ENCODE measurements at places on chromosomes 2 and 18.

DNA sequence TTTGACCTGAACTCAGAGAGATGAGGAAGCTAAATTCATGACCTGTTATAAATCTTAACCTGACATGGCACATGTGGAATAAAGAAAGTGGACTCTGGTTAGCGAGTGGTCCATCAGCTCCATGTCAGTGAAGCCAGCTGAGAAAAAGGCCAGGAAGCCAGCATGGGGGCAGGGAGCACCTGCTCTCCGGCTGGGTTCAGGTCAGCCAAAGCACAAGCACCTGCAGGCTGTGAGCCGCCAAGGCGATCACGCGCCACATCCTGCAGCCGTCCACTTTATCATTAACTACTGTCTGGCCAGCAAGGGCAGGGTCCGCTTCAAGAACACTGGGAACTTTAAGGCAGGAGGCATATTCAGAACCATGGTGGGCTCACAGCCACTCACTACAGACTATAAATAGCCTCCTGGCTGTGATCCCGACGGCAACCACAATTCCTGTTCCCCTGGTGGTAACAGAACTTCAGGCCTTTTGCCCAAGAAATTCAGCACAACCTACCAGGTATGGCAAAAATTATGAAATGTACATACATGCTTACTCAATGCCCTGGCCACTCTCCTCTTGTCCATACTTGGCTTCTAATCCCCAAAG lies 35.5 kb downstream of the ACVR1 start:
- no peak for DNase-seq

- DNase-seq, result no peak
Observed at GRCh38 chr2:239765076-239765845, 259.9 kb downstream of the NDUFA10 start.

DNA sequence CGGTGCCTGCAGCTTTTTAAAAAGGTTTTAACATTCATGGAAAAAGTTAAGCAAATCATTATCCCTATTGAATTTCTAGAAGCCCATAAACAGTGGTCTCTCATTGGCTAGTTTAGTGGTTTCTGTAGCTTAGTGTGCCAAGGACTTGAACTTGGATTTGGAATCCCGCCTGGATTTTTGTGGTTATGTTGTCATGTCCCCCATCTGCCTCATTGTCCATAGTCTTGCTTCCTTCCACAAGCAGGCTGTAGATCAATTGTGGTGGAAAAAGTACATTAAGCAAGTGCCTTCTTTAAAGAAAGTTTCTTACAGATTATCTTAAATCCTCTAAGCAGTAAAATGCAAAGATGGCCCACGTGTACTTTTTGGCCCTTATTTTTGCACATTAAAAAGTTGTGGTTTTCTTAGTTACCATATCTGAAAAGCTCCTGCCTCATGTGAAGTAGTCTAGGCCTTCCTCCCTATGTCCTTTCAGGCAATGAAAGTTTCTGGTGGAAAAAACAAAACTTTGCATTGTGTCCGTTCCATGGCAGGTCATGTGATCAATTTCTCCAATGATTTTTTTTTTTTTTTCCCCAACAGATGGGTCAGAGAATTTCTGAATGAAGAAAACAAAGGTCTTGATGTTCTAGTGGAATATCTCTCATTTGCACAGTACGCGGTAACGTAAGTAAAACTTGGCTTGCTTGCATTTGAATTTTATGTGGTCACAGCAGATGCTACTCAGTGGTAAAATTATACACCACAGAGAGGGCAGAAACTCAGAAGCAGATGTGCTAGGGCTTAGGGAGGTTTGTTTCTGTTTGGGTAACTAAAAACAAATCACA lies 158.9 kb downstream of the PRPF40A start:
- no peak for DNase-seq

DNA sequence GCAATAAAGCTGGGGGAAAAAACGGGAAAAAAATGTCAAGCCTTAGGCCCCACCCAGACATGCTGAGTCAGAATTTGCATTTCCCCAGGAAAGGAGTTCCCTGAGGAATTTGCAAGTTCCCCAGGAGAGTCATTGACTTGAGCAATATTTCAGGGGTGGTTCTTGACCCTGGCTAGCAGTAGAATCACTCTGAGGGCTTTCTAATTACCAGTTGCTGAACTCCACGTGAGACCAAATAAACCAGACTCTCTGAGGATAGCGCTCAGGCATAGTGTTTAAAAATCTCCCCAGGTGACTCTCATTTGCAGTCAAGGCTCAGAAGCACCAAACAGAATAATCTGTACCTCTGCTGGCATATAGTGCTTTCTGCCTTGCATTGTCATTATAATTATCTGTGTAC lies 48.7 kb downstream of the C1QL2 start:
- no peak for DNase-seq

DNA sequence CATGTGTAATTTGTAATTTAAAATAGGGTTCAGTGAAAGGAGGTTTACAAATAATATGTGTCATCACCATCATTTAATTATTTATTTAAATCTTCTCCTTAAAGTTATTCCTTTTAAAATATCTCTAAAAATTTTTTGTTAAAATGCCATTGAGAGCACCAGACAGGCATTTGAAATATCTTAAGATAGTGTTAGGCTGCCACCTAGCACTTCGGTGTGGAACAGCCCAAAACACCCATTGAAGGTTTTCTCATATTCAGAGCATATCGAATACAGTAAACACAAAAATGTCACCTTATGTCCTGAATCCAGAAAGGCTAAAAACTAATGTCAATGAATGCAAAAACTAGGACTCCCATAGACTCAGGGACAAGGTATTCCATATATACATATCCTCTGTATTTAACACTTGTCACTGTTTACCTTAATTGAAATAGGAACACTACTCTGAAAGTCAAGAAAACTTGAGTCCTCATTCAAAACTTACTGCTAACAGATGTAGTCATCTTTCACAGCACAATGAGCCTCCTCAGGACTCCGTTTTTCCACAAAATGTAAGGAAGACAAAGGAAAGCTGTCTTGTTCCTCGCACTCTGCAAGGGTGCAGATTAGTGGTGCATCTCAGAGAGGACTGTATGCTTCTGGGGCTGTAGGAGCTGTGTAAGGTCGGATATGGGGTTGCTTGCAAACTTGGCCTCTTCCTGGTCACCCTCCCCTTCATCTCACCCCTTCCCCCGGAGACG lies 329.5 kb downstream of the PAX3 start:
- DNase-seq, result no peak

DNA sequence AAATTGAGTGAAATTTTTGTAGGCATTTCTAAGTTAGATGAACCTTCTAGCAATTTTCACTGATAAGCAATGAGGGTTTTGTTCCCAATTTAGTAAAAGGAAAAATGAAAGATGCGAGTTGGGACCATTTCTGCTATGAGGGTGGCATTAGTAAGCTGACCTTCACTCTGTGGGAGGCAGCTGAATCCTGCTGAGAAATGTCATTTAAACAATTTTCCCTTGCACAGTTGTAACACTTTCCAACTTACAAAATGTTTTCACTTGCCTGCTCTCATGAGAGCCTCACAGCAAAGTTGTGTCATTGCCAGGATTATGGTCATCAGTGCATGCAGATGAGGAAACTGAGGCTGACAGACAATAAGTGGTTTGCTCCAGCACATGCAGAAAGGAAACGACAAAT lies 527.7 kb downstream of the TNS1 start:
- DNase-seq, result no peak

DNA sequence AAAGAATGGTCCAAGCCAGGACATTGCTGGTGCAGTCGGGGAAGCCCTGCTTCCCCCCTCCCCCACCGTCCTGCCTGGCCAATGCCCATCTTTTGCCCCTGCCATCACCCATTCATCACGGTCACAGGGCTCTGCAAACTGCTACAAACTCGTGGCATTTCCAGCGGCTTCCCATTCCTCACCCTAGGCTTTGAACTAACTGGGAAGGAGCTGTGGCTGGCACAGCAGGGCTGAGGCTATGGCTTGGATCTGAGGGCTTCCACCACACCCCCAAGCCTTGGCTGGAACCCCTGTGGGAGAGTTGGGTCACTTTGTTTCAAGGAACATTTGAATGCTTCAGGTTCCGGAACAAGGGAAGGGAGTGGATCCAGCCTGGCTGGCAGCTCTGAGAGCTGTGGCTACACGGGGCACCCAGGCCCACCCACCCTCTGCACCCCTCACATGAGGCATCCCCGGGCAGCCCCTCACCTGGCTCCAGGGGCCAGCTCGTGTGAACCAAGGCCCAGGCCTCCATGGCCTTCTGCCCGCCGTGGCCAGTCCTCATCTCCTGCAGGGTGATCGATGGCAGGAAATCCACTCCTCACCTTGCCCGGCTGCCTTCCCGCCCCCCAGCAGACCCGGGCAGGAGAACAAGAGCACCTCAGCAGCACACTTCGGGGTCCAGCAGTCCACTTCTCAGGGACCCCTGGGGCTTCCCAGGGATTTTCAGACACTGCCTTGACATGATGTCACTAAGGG lies 58.8 kb upstream of the OTOS start:
- no peak for DNase-seq

DNA sequence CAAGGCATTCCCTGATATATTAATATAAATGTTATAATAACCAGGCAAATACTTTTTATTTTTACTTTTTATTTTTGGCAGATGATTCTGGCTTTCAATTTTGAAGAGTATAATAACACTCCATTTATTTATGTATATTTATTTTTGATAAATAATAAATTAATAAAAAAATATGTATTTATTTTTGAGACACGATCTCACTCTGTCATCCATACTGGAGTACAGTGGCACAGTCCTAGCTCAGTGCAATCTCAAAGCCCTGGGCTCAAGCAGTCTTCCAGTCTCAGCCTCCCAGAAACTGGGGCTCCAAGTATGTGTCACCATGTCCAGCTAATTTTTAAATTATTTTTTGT lies 93.4 kb upstream of the ITGA6 start:
- no peak for DNase-seq

DNA sequence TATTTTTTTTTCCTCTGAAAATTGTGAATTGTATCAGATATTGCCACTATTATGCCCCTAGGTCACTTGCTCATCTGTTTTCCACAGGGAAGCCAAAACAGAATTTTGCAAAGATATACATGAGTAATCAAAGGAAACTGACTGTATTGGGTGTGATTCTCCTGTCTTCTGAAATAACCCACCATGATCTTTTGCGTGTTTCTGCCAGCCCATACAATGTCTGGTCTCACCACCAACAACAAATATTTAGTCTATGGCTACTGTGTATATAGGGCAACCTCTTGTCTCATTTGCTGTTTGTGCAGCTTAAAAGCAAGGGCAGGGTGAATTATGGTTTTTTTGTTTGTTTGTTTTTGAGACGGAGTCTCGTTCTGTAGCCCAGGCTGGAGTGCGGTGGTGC lies 26.5 kb downstream of the EPAS1 start:
- no peak for DNase-seq
